ENCODE measurements at places on chromosomes 1 and 21.

DNA sequence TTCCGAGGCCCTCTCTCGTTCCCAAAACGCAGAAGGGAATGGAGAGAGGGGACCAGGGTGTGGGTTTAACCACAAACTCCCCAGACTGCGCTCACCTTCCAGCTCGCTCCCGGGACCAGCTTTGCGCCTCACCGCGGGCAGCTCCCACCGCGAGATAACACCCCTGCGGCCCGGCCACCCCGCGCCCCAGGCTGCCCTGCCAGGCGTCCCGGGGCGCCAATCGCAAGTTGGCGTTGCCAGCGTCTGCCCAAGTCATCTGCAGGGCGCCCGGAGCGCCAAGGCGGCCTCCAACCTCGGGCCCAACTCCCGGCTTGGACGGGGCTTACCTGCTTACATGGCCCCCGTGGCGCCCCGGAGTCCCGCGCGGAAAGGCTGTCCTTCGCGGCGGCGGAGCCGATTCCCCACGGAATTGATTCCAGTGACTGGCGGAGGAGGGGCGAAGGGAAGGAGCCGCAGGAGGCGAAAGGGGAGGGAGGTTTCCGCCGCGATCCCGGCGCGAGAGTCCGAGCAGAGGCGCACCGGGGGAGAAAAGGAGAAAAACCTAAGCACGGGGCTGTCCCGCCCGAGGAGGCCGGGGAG, 456 bp downstream of the PTPN14 start:
- no peak for DNase-seq

- no peak for DNase-seq
These were observed 80.5 kb upstream of the PRMT6 start for GRCh38 chr1:106975944-106976343.

DNA sequence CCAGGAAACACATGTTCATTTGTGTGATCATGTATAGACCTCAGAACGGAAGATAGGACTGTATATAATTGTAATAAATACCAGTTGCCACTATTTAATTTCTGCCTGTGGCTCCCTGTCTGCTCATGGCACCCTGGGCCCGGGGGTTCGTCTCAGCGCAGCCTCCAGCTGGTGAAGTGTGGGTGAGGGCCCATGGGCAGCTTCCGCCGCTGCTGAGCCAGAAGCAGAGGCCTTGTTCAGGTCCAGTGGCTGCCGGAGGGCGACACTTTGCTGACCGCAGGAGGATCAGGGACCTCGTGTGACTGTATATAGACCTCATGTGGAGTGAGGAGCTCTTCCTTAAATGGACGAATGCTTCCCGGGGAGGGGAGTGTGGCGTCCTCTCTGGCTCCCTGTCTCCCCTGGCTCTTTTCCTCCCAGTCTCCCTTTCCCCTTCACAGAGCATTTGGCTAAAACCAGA, 155.9 kb downstream of the PEX14 start:
- no peak for DNase-seq

GRCh38 chr1:230321341-230321740, 104.8 kb downstream of the PGBD5 start:
- no peak for DNase-seq

- DNase-seq = peak; percentile 93
These were observed 5.9 kb upstream of the SIPA1L2 start for GRCh38 chr1:232635778-232636356.

- no peak for DNase-seq
These were observed 5.5 kb downstream of the FBXO2 start for GRCh38 chr1:11648732-11649158.

- no peak for DNase-seq
These were observed 497.6 kb downstream of the PLPP3 start for GRCh38 chr1:56081736-56082135.

DNA sequence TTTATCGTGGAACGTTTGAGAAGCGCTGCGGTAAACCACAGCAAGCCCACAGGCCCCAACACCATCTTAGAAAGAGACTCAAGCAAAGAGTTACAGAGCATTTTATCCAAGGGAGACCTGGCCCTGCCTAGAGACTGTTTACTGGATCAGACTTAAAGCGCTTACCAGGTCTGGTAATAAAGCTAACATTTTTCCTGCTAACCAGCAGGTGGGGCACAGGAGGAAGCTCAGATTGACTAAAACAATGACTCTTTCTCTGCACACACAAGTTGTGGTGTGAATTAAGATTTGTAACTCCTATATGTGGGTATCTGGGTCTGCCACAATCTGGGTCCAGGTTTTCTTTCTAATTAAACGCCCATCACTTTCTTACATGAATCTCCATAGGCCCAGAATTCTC, 136.5 kb upstream of the ETS2 start:
- DNase-seq = peak; percentile 16

DNA sequence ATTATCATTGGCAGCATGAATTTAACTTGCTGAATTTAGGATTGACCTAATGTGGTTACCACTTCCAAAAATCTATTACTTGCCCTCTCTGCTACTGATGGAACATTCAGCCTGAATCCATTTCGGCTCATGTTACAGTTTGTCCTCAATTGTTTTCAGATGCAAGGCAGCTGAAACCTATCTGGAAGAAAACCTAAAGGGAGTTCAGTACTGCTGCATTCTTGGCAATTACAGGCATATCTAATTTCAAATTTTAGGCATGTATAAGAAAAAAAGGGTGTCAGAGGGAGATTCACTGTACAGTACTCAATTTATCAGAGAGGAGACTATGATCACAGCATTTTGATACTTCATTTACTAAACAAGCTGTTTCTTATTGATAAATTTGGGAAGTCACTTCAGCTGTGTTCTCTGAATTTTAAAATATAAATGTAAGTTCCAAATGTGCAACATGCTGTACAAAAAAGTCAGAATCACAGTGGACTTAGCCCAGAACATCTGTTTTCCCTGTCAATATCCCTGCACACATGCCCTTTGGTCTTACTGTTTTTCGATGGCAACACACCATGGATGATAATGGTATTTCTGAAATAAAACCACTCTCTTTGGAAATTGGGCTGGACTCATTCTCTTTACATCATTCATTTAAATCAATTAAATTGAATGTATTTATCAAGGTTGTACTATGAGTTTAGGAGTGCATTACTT, 651.6 kb upstream of the ADGRL4 start:
- DNase-seq = no peak

- no peak for DNase-seq
These were observed 103.8 kb downstream of the RUNX1 start for GRCh38 chr21:34945288-34945687.

- peak; percentile 40 for DNase-seq
These were observed 9.1 kb upstream of the MTFR1L start for GRCh38 chr1:25810341-25811299.

DNA sequence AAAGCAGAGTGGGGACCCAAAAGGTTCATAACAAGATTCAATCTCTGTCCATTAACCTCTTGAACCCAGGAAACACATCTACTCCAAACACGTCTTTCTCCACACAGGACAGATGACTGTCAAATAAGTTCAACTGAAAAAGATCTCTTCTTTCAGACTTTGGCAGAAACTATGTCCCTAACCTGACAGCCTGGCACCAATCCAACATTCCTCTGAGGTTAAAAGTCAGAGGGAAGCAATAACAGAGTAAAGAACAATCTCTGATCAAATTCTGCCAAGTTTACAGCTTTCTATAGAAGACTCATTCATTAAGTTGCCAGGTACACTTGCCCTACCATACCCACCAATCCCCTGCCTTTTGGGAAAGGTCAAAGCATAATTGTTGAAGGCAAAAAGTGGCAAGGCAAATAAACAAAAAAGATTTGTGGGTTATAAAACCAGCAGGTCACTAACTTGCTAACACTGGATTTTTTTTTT, 31.9 kb downstream of the OTUD7B start:
- no peak for DNase-seq

DNA sequence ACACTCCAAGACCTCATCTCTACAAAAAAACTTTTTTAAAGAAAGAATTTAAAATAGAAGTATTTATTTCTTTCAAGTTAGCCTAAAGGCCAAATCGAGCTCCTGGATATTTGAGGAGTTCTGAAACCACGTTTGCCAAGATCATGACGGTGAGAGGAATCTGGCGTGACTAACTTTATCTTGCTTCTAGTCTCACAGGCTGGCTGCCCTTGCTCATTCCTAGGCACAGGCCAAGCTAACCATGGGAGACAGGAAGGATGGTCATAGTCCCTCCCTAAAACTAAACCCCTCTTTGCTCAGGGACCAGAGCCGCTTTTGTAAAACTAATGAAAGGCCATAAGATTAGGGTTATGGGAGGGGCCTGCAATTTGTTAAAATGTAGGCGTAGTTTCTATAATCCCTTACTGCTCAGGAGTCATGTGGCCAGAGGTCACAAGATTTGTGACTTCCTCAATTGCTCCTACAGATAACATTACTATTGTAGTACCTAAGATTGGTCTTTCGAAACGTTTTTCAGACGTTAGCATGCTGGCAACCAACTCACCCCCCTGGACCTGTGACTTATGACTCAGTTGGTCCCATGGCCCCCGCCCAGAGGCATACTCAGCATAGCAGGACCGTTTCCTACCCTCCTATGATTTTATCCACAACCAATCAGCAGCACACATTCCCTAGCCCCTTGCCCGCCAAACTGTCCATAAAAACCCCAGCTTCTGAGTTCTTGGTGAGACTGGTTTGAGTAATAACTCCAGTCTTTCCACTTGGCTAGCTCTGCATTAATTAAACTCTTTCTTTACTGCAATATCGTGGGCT, 425.0 kb downstream of the SMYD3 start:
- no peak for DNase-seq

DNA sequence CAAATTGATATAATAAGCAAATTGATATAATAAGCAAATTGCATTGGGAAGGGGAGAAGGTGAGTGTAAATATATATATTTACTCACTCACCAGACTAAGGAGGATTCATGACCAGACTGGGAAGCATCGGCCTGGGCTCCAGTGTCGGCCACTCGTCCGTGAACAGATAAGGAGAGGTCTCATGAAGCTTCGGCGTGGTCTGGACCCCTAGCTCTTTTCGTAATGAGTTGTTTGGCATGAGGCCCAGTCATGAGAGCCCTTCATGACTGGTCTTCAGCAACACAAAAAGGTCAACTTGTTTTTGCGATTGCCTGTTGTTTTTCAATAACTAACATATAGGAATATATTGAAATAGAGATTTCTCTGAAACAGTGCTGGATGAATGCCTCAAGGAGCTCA, 222.9 kb upstream of the KCNK2 start:
- DNase-seq = no peak

- no peak for DNase-seq
These were observed 450 bp downstream of the S100A10 start for GRCh38 chr1:151993084-151993733.

DNA sequence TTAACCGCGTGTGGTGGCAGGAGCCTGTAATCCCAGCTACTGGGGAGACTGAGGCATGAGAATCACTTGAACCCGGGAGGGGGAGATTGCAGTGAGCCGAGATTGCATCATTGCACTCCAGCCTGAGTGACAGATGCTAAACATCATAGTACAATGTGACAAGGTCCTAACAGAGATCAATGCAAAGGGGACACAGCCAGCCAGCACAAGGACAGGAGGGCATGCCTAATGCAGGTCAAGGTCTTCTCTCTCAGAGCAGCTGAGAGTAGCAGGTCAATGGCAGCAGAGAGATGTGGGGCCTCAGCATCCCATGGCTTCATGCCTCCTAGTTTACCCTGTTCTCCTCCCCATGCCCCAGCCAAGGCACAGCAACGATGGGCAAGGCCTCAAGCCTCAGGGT, 3.0 kb upstream of the SMIM11 start:
- no peak for DNase-seq

DNA sequence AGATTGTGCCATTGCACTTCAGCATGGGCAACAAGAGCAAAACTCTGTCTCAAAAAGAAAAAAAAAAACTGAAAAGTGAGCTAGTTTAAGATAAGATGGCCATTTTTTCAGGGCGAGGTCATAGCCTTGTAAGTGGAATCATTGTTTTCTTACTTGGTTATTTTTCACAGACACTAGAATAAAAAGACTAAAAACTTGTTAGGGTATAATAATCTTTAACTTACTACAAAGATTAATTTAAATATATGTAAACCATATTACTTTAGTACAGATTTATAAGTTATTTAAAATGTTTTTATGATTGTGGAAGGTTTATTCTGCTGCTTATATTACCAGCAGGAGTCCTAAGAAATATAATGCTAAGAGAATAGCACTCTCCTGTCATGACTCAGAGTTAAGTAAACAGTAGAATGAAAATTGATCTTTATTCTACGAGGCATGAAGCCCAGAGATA, 23.5 kb downstream of the ANGPTL1 start:
- DNase-seq = no peak

- no peak for DNase-seq
These were observed 1.7 kb upstream of the IKBKE start for GRCh38 chr1:206468571-206468970.

DNA sequence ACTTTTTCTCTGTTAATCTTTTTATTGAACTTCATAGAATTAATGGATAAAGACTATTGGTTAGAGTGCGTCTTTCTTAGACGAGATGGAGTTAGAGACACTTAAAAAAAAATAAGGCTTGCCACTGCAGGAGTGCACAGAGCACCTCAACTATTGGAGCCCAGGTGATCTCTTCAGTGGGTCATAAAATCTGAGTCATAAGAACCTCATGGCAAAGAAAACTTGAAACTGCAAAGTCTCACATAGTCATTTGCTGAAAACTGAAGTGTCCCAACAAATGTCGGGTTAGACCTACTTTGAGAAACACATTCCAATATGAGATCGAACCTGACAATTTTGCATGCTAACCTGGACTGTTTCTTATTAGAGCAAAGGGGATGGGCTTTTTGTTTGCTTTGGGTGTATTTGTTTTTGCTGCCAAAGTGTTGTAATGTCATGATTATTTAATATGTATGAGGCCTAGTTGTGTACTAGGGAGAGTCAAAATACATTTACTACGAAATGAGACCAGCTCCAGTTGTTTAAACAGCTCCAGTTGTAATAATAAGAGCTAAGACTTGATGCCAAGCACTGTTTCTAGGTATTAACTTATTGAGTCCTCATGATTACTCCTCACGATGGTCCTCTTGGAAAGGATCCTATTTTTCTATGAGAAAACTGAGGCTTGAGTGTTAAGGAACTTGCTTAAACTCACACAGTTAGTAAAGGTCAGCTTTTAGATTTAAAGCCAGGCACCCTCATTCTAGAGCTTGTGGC, 65.1 kb downstream of the DDR2 start:
- no peak for DNase-seq

- no peak for DNase-seq
These were observed 1371.0 kb downstream of the KCNT2 start for GRCh38 chr1:195236991-195237889.

- no peak for DNase-seq
These were observed 34.7 kb upstream of the SNX27 start for GRCh38 chr1:151577173-151577572.

DNA sequence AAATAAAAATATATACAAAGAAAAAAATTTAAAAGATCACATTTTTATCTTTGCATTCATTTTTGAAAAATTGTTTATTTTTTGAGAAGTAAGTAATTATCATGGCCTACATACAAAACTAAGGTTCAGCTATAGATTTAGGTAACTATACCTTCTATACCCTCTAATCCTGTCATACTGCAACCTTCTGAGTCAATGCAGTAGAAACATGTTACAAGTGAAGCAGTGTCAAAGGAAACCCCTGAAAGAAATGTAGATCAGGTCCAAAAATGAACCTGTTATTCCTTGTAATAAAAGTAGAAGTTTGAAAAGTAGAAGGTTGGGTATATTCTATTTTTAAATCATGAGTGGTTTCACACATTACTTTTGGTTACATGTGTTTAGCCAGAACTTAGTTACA, 51.3 kb downstream of the PTGS2 start:
- no peak for DNase-seq

- no peak for DNase-seq
These were observed 26.2 kb downstream of the ARHGEF10L start for GRCh38 chr1:17565461-17566252.
